ENCODE measurements at places on chromosomes 1 and 21. TPM values are rescaled to one million over a fixed set of nuclear protein-coding genes. Genes with fewer than 3 reads are reported as not detected.

- no peaks in the 10 kb centered on the region for H3K27me3 ChIP-seq
- H3K27ac ChIP-seq, result no peak overlapping the region
- peaks cover 5% of the 10 kb centered on the region for H3K36me3 ChIP-seq
- H3K4me3 ChIP-seq, result no peak overlapping the region
Measured at GRCh38 chr1:203677771-203678170, 51.1 kb downstream of the ATP2B4 start.

GRCh38 chr1:78619803-78620579, at the start of gene IFI44L:
Gene IFI44L (plus strand): TSS chr1:78620448. CDS start chr1:78627916, 7,468 bp downstream.
- no peaks in the 10 kb centered on the region for H3K36me3 ChIP-seq
- peaks cover 8% of the 10 kb centered on the region for H3K4me1 ChIP-seq
- peak within 1 kb of the TSS; percentile 80 for H3K27ac ChIP-seq
- no peaks in the 10 kb centered on the region for H3K27me3 ChIP-seq
- no peak for DNase-seq

DNA sequence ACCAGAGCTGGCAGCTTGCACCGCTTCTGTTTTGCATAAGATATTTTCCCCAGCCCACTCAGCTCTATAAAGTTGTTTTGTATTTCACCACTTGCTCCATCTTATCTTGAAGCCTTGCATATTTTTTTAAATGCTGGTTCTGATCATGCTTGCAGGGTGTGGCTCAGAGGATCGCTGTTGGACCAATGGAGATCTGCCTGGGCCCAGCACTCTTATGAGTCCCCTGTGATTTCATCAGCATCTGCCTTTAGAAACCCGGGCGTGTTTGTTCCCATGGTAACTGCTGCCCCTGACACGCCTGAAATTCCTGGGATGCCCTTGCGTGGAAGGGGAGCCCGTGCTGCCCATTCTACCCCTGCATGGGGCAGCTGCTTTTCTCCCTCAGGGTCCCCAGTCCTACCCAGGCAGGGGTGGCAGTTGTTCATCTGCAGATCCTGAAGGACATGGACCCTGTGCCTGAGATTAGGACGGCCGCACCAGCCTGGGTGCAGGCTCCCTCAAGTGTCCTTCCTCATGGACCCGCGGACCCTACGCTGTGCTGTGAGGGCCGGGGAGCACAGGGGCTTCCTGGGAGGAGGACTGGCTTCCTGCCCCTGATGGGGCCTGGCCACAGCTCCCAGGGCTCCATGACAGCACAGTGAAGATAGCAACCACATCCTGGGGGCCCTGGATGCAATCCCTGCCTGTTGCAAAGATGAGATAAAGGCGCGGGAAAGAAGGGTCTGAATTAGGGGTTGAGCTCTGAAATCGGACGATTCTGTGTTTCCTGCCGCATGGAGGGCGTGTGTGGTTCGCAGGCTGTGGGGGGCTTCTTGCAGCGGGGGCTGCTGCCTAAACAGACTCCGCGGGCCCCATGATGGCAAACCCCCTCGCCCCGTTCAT, 226.5 kb downstream of the SDCCAG8 start:
- no peak overlapping the region for H3K4me3 ChIP-seq
- no peak overlapping the region for H3K27ac ChIP-seq
- no peaks in the 10 kb centered on the region for H3K27me3 ChIP-seq
- no peaks in the 10 kb centered on the region for H3K36me3 ChIP-seq
- H3K4me1 ChIP-seq, result no peaks in the 10 kb centered on the region

Gene RXFP4
- total RNA-seq, result not detected

Gene ARHGEF10L
- 52.2 TPM for total RNA-seq

Gene CYP4A22
- total RNA-seq, result not detected
